ENCODE measurements at places on chromosomes 5 and 9.

DNA sequence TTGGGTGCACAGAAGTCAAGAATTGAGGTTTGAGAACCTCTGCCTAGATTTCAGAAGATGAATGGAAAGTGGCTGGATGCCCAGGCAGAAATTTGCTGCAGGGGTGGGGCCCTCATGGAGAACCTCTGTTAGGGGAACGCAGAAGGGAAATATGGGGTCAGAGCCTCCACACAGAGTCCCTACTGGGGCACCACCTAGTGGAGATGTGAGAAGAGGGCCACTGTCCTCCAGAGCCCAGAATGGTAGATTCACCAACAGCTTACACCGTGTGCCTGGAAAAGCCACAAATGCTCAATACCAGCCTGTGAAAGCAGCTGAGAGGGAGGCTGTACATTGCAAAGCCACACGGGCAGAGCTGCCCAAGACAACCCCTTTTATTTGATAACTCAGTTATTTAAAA lies 383.5 kb downstream of the TLE4 start:
- peak; percentile 3 for DNase-seq

DNA sequence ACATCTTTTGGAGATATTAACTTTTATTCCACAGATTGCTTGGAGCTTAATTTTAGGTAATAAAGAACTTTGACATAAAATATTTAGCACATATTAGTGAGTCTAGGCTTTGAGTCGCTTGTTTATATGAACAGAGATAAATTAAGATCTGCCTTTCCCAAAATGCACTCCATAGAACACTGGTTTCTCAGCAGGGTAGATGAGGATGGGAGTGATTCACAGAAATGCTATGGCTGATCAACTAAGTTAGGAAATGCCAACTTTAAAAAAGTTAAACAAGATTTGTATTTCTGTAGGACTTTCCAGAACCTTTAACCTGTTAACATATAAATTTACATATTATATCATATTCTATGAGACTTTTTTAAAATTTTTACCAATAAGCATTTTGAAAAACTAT lies 65.2 kb downstream of the STARD4 start:
- no peak for DNase-seq

DNA sequence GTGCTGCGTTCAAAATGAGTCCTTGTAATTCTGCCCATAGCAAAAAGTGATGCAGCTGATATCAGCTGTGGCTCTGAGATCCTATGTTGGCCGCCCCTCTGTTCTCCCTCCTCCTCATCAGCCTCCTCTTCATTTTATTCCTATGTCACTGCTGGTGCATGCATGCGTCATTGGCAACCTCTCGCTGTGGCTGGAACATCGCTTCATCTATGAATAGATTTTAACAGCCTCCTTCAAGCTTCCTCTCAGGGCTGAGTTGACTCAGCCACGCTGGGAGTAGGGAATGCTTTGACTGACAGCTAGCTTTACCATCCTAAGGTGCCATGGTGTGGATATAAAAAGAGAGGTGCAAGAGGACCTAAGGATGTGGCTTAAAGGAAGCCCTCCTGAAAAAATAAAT lies 303.5 kb downstream of the PLK2 start:
- no peak for DNase-seq

DNA sequence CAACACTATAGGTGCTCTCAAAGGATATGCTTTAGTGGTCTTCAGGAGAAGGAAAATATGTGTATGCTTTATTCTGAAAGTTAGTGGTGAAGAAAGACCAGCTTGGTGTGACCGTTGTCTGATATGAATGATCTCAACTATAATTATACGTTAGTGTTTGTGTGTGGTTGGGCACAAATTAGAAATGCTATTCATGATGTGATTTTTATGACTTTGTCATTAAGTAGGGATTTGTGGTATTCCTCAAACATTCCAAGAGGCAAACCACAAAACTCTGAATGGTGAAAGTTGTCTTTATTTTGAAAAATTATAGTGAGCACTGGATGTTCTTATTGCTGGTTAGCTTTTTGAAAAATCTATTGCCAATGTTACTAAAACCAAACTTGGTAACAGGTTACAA lies 6.2 kb upstream of the F2R start:
- no peak for DNase-seq

DNA sequence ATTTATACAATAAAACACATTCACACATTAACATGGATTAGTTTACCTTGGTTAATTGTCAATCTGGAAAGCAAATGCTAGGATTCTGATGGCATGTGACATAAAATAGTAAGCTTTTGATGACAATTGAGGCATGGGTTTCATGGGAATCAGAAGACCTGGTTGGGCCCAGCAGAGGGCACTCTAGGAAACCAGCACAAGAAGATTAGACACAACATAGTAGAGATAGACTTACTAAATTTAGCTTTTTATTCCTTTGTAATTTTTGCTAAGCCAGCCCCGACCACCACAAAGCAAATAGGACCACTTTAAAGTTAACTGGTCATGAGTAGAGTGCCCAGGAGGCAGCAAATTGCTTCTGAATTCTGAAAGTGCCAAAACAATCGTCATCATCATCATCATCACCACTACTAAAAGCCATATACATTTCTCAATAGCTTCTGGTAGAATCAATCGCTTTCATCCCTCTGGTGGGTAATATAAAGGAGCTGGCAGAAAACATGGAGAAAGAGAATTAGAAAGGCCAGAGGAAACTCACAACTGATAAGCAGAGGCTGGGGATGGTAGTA lies 163.2 kb downstream of the ARRDC3 start:
- DNase-seq: no peak

DNA sequence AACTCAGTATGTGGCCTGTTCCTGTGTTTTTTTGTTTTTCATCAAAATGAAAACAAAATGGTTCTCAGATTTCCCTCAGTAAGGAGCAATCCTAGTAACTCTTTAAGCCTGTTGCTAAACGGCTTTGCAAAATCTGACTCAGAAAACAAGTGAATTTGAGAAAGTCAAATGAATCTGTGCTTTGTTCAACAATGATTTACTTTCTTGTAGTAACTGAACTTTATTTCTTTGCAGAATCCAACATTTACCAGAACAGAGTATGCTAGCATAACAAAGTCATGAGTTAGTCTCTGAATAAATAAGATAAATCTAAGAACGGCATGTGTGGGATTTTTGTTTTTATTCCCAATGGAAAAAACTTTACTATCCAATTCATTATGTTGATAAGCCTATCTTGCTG lies 93.8 kb downstream of the OXCT1 start:
- no peak for DNase-seq

- DNase-seq: no peak
These were observed 95.2 kb downstream of the C9orf50 start for GRCh38 chr9:129525656-129526196.

GRCh38 chr5:160463740-160464465 lies 42.2 kb downstream of the PTTG1 start:
- no peak for DNase-seq

- no peak for DNase-seq
These were observed 2.2 kb downstream of the DNM1 start for GRCh38 chr9:128205296-128205944.

DNA sequence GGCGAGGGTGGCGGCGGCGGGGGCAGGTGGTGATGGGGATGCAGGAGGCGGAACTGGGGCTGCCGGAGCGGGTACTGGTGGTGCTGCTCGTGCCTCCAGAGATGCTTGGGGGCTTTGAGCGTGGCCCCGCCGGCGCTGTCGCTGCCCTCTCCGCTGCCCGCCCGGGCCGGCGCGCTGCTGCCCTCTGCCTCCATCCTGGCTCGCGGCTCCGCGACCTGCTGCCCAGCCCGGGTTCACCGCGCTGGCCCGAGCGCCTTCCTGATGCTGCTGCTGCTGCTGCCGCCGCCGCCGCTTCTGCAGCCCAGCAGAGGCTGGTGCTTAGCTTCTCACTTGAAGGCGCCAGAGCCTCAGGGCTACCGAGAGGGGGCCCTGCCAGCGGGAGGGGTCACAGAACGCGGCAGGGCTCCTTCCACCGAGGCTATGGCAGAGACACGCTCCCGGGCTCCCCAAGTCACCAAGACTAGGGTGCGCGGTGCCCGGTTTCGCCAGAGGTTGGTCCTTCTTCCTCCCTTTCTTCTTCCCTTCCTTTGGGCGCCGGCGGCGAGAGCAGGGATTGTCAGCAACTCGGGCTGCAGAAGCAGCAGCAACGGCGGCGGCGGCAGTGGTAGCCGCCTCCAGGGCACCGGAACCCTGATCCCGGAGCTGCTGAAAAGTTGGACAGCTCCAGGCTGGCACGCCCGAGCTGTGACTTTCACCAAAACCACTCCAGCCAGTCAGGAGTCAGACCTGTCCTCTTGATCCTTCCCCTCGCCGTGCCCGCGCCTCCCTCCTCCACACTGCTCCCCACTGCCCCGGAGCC lies at the start of gene PDE4D:
PDE4D (minus strand) TSS at position 298 of the 799 bp plus-strand sequence.
- DNase-seq: peak; percentile 2

DNA sequence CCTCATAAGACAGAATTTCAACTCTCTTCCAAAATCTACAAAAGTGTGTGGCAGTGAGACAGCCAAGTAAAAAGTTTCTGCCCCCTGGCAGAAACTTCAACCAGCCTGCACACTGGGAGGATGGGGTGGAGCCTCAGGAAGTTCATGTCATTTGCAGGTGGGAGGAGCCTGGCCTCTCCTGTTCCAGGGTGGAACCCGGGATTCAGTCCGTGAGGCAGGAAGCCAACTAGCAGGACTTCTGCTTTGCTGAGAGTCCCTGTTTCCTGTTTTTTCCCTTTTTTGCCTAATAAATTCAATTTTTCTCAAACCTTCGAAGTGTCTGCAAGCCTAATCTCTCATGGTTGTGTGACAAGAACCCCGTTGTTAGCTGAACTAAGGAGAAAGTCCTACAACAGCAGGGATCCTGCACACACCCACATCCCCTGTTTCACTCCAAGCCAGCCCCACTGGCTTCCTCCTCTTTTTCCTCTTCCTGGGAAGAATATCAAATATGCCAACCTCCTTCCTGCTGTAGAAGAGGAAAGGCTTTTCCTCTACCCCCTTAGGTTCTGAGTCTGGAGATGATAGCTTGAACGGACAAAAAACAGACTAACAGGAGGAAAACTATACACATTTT lies 69.3 kb downstream of the ALDH7A1 start:
- DNase-seq: no peak

DNA sequence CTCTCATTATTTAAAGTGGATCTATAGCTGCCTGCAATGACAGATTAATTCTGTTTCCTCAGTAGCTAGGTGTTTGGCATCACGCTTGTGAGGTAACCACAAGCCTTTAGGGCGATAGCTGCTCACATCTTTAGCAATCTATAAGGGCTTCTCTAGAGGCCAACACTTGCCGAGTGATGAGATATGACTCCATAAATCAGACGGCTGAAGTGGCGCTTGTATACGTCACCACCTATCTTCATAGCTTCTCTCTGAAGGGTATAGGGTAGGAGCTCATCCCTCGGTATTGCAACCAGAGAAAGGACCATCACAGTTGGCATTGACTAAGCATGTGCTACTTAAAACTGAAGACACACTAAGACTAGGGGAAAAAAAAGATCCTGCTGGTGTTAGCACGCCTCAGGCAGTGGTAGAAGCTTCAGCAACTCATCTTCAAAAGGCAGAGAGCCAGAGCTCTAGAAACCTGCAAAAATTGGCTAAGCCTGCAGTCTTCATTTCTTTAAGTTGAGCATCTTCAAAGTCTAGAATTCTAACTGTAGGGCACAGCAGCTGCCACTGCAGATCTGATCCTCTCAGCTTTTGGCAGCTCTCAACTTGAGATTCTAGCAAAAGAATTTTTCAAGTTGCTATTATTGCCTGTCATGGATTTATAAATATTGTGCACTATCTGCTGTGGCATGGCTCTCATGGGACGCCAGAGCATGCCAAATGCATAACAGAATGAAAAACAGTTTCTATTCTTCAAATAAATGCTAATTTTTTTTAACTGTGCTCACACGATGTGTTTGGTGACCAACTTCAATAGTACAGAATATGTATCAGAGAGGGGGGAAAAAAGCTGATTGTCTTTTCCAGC lies 37.5 kb downstream of the PSMB7 start:
- no peak for DNase-seq

DNA sequence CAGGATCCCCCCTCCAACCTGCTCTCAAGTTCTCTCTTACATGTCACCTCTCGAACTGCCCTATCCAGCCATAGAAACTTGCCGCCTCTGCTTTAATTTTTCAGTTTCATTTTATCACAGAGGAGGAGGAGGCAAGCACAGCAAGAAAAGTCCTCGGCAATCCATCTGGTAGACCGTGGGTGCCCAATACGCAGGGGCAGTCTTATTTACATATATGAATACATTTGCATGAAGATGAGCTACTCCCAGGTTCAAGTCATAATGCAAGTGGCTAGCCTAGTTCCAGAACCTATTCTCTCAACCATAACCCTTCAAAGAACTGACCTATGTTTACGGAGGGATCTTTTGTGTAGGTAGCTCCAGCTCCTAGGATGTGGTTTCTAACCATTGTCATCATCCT lies 223.2 kb upstream of the PANK3 start:
- peak; percentile 56 for DNase-seq

DNA sequence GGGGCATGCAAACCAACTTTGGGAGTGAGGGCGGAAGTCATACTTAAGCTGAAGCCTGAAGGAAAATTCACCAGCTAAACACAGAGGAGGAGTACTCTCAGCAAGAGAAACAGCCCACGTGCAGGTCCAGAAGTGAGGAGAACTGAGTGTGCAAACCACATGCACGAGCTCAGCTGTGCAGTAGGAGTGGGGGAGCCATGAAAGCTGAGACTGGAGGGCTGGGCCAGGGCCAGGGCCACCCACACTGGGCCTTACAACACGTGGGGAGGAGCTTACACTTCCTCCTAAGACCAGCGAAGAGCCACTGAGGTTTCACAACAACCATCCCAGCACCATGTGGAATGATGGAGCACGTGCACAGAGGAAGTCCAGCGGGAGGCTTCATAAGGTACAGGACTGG lies 9.3 kb upstream of the WWC1 start:
- DNase-seq: no peak

GRCh38 chr9:2742214-2742613 lies 24.9 kb downstream of the KCNV2 start:
- no peak for DNase-seq

DNA sequence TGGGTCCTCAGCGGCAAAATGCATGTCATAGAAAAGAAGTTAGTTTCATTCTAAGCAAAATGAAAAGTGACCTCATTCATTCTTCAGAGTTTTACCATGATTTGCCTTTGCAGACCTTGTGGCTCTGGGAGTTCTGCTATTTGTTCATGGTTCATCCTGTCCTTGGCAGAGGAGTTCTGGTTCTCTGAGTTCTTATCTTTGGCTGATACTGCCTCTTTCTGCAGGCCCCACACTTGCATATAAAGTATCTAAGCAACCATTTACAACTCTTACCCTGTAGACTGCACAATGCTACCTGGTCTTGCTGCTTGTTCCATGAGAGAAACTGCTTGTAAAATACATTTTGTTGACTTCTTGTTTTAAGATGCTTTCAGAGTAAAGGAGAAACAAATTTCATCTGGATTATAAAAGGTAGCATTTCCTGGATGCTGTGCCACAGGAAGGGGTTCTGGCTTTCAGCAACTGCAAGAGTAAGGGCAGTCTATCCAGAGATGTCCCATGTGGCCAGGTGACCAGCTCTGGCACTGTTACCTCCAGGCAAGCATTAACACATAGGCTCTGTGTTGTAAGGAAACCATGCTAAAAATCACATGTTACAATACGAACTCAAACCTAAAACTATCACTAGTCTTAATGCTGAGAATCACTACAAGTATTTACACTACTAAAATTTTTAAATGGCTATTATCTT lies 513.2 kb downstream of the SPOCK1 start:
- no peak for DNase-seq

GRCh38 chr5:167861129-167861927 lies 430.1 kb upstream of the WWC1 start:
- no peak for DNase-seq
